NCI-H446 (cell line): ENCODE measurements at places on chromosomes 7 and 10.

DNA sequence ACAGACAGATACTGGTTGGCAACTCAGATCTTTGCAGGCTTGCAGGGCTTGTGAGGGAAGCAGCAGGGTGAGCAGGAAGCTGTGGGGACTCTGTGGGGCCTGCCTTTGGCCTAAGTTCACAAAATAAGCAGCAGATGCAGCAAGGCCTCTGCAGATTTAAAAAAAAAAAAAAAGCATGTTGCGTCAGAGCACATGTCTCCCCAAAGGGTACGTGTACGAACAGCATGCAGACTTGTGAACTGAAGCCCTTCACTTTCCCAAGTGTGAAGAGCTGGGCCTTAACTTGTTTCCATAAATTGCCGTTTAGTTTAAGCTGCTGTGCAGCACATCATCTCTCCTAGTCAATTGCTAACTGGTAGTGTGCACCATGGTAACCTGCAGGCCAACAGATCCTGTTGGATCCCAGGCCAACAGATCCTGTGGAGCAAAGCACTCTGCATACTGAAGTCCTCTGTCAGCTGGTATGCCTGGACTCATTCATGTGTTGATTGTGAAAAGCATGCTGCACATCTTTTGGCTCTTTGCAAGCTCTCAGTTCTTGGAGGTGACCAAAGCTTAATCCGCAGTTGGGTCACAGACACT lies 10.8 kb upstream of the XPNPEP1 start:
- DNase-seq = no peak

- DNase-seq = no peak
Observed at GRCh38 chr10:43408331-43408709, 666 bp downstream of the HNRNPF start.

DNA sequence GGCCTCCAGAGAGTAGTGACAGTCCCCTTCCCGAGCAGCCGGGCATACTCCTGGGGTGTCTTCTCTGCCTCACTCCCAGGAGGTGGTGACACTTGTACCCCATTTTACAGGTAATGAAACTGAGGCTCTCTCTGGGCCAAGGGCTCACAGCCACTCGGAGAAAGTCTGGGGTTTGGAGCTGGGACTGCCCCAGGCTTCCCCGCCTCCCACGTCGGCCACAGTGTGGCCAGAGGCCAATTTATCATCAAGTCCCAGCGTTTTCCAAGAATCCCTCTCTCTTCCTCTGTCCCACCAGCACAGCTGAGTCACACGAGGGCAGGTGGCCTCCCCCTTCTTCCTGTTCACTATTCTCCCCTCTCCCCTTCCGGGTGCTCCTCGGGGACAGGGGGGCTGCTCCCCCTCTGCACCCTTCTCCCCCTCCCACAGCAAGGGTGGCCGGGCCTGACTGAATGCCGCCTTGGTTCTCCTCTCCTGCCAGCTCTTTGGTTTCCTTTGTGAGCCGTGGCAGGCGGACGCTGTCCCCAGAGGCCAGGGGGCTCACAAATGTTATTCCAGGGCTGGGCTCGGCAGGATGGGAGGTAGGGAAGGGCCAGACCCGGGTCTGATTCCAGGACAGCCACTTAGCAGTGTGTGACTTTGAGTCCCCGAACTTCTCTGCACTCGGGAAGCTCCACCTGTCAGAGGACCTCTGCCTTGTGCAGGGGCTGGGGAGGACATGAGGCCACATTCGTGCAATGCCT lies 17.7 kb downstream of the CLIP2 start:
- DNase-seq = peak; percentile 16

GRCh38 chr10:125096371-125096770 lies 64.0 kb downstream of the CTBP2 start:
- no peak for DNase-seq

GRCh38 chr7:94374721-94375566 lies 19.8 kb upstream of the COL1A2 start:
- DNase-seq = peak; percentile 41
